Left forelimb (tissue), 1 donor: ENCODE measurements at places on chromosomes 11 and 22.

GRCh38 chr22:39469326-39469680, 12.5 kb downstream of the MGAT3 start:
- no peak for DNase-seq

DNA sequence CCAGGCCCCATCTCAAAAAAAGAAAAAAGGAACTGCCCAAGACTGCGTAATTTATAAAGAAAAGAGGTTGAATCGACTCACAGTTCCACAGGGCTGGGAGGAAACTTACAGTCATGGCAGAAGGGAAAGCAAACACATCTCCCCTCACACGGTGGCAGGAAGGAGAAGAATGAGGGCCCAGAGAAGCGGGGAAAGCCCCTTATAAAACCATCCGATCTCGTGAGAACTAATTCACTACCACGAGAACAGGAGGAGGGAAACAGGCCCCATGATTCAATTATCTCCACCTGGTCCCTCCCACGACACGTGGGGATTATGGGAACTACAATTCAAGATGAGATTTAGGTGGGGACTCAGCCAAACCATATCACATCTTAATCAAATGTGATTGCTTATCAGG, 82.2 kb downstream of the BUD13 start:
- DNase-seq: no peak

- DNase-seq: no peak
Observed at GRCh38 chr11:121964591-121964990, 151.4 kb downstream of the BLID start.

DNA sequence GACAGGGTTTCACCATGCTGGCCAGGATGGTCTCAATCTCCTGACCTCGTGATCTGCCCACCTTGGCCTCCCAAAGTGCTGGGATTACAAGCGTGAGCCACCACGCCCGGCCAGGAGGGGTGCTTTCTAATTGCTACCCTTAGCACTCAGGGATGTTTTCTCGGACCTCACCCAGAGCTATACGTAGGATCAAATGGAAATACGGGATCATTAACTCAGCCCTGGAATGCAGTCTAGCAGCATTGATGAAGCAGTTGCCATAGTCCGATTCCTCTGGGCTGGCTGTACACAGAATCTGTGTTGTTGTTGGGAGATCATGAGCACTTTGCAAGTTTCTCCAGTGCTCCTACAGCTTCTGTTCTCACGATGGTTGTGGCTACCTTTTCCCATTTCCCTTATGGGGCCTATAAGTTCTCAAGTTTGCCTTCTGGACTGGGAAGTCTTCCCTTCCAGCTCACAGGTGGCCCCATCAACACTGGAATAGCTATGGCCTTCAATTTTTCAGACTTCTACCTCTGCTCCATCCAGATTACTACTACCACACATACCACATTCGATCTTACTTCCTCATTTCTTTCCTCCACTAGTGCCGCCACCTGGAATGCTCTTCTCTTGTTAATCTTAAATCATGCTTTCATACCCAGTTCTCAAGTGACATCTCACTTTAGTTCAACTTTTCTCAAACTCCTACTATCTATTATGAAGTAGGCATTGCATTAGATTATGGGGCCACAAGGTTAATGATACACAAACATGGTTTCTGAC, 16.1 kb upstream of the PCF11 start:
- no peak for DNase-seq

- DNase-seq: no peak
Observed at GRCh38 chr11:3879967-3880542, 24.6 kb downstream of the STIM1 start.

DNA sequence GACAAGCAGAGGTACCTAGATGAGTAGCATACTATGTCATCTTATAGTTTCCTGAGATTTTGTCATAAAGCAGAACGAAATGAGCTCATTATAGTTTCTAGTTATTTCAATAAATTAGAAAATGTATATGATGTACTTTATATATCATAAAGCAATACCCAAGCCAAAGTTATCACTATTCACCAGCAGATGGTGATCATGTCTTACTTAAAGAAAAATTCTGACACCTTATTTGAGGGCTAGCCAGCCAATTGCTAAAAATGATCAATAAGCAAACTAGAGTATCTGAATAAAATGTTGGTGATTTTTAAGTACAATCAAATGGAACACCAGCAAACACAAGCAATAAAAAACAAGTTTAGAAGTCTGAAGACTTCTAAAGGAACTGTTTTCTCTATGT, 44.1 kb downstream of the RSF1 start:
- no peak for DNase-seq

DNA sequence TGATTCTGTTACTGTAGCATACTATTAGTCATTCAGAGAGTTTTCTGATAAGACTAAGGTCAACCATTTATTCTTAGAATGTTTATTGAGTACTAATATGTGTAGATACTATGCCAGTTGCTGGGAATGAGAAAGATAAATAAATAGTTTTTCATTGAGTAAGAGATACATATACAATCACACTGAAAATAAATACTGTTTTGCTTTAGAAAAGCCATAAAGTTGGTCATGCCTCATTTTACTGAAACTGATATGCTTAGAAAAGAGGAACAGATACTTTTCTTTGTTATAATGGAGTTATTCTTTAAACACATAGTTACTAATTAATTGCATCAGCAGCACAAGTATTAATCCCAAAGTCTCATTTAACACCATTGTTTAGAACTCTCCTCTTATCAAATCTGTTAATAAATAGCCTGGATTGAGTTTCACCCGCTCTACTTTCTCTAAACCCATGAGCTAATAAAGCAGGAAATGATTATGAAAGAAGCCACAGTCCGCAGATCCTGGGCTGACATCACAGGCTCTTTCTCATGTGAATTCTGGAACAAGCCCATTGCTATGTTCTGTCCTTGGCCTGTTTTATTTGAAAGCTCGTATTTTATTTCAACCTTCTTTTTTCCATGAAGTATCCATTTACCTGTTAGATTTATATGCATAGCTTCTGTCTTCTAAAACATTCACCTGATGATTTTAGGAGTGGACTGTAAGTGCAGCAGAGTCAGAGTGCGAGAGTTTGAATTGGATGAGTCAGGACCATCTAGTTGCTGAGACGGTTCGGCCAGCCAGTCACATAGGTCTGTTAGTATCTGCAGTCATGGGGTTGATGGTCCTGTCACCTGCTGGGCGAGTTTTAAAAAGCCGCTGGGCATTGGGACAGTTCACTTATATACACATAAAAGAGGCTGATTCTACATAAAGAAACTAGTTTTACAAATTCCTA, 35.5 kb downstream of the PIWIL4 start:
- DNase-seq: no peak

- DNase-seq: no peak
Observed at GRCh38 chr11:38538866-38539680, 1941.0 kb upstream of the RAG2 start.

GRCh38 chr11:67306769-67307544, 3.6 kb downstream of the SSH3 start:
- peak; percentile 50 for DNase-seq

- DNase-seq: no peak
Observed at GRCh38 chr11:3738241-3738640, 59.1 kb downstream of the NUP98 start.

DNA sequence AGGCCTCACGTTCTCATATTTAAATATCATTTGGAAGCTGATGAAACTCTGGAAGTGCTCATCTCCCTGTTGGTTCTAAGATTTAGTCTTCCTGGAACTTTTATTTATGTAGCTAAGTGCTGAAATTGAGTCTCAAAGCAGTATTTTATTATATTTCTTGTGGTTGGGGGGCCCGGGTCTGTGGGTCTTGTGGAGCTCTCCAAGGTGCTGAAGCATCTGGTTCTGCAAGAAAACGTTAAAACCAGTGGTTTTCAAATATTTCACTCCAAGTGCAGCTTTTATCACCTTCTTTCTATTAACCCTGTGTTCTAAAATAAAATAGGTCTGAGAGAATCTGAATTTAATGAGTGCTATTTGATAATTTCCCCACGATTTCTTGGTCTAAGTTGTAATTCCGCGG, 1404.8 kb downstream of the TBC1D22A start:
- DNase-seq: no peak

GRCh38 chr11:6237761-6238302, 1.1 kb upstream of the CNGA4 start:
- no peak for DNase-seq
